SK-MEL-5 (cell line): ENCODE measurements at places on chromosomes 3 and 15.

DNA sequence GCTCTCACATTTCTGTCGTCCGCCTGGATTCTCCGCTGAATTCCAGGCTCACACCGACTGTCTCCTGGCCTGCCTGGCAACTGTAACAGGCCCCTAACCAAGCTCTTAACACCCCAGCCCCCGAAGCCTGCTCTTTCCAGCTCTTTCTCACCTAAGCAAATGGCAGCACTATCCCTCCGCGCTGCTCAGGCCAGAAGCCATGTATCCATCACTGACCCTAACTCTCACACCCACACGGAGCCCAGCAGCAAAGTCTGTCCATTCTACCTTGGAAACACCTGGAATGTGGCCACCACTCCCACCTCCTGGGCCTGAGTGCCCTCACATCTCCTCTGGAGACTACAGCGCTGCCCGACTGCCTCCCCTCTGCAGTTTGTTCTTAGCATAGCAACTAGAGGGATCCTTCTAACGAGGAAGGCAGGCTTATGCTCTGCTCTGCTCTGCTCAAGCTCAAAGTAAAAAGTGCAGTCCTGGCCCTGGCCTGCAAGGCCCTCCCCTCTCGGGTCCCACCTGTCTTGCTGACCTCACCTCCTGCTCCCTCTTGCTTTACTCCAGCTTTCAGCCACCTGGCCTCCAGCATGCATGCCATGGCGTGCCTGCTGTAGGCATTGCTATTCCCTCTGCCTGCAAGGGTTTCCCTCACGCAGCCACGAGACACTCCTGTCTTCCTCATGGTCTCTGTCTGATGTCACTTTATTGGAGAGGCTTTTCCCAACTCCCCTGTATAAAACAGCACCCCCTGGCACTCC is 27.2 kb downstream of the FEM1B start:
- no peak for DNase-seq

DNA sequence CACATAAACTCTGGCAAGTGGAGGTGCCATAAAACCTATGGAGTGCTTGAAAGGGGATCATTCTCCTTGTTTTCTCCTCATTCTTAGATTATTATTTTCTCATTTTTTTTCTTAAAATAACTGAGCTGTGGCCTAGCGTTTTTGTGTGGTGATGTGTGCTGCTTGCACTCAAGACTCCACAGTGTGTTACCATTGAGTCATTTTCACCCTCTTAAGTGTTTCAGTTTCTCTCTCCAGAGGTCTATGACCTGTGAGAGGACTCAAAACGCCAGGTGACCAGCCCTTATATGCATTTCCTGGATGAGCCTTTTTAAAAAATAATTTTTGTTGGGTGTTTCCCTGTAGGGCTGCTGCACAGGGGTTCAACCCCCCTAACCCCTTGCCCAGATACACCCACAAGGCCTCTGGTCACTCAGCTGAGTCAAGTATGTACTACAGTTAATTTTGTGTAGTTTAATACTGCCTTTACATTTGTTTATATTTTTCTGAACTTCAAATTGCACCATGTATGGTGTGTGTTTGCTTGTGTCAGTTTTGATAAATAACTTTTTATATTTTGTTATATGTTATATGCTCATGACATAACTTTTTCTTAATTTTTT is 15.4 kb upstream of the BTLA start:
- DNase-seq = no peak

DNA sequence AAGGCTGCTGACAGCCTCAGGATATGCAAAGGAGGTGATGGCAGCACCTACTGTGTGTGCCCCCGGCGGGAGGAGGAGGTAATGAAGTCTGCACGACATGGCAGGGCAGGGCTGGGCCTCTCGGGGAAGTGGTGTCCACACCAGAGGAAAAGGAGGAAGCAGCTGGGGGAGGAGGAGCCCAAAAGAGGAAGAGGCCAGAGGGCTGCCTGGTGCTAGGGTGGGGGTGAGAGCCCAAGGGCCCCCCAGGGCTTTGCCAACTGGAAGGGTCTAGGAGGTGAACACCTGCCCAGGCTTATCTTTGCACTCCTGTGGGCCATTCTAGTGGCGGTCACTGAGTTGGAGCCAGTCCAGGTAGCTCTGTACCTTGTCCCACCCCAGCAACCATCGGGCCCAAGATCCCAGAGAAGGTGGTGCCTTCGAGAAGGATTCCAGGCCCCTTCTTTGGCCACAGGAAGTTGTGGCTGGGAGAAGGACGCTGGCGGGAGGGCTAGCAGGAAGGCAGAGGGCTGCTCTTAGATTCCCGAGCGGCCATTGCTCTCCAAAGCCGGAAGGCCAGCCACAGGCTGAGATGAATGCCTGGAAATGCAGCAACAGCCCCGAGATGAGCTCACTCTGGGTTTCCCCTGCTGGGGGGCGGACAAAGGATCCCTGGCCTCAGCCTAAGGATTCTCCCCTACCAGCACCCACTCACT is 7.0 kb downstream of the GNAI2 start:
- DNase-seq = no peak

DNA sequence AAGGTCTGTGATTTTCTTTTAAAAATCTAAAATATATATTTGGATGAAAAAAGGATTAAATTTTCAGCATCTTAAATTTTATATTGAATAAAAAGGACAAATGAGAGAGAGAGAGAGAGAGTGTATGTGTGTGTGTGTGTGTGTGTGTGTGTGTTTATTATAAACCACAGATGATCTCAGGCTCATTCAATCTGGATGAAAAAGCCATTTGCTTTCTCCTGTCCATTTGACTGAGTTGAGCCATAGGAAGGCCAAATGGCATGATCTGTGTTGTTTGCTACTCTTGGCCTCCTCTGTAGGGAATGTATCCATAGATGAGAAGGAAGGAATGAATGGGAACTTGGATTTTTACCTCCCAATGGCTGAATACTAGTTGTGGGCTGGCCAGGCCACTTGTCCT is 92.5 kb upstream of the MEX3B start:
- DNase-seq = no peak

DNA sequence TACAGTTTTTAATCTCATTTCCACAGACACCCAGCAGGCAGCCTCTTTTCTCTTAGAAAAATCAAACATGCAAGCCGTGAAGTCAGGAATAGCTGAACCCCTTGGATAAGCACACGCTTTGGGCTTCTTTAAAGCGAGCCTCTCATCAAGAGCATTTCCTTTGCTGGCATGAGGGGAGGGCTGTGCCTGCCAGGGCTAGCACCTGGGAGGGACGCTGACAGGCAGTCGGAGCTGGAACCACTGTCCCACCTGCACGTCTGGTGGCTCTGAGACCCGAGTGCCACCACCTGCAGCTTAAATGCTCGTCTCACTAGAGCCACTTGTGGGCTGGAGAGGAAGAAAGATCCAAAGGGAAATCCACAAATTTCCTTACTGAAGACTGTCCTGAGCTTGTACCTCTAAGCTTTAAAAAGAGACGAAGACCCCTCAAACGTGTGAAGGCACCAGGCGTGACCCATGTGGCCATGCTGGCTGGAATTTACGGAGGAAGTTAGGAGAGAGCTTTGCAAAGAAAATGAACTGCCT is 9.4 kb downstream of the MAP6D1 start:
- no peak for DNase-seq

GRCh38 chr15:89139613-89140499 is 51.6 kb downstream of the ABHD2 start:
- peak; percentile 59 for DNase-seq

- no peak for DNase-seq
Measured at GRCh38 chr3:74033381-74033780, 408.6 kb upstream of the PDZRN3 start.

- DNase-seq = peak; percentile 33
Measured at GRCh38 chr15:88193415-88193814, 63.1 kb downstream of the NTRK3 start.

DNA sequence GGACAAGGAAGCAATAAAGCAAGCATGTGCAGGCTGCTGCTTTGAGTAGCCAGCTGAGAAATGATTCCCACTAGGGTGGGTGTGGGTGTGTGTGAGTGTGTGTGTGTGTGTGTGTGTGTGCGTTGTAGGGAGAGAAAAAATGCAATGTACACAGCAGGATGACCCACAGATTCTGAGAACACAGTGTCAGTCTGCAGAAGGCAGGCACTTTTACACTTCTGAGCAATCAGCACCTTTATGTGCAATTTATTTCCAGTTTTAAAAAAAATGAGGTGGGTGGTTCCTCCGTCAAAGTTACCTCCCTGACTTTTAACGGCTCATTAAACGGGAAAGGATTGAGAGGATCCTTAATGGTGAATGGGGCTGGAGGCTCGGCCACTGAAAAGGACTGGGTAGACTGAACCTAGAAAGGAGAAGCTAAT is 38.5 kb upstream of the LIPC start:
- no peak for DNase-seq

GRCh38 chr3:78988324-78988723 is 779.5 kb downstream of the ROBO1 start:
- peak; percentile 54 for DNase-seq

- DNase-seq = no peak
Measured at GRCh38 chr3:127439621-127440020, 150.9 kb downstream of the TPRA1 start.

GRCh38 chr15:42171122-42171521 is 14.7 kb upstream of the PLA2G4F start:
- no peak for DNase-seq

- DNase-seq = no peak
Measured at GRCh38 chr3:56025326-56025725, 442.9 kb downstream of the ERC2 start.

GRCh38 chr15:23687143-23687470 is at the start of gene NDN:
Gene NDN (minus strand): TSS chr15:23687305. CDS start chr15:23687217, 88 bp downstream.
- peak; percentile 30 for DNase-seq

DNA sequence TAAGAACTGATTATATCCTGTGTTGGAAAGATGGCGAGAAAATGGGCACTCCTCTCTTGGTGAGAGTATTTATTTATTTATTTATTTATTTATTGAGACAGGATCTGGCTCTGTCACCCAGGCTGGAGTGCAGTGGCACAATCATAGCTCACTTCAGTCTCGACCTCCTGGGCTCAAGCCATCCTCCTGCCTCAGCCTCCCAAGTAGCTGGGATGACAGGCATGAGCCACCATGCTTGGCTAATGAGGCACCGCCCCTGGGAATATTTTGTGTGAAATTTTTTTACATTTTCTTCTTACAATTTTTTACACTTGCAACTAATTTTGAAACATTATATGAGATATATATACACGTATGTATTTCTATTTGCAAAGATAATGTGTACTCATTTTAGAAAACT is 150.5 kb upstream of the PRR20G start:
- DNase-seq = no peak

- DNase-seq = no peak
Measured at GRCh38 chr15:85974348-85974705, 105.3 kb upstream of the AGBL1 start.

- no peak for DNase-seq
Measured at GRCh38 chr3:151501171-151501922, 40.5 kb upstream of the IGSF10 start.

- no peak for DNase-seq
Measured at GRCh38 chr3:114333180-114333922, 39.5 kb downstream of the TIGIT start.

GRCh38 chr15:61151791-61152190 is 77.3 kb downstream of the RORA start:
- DNase-seq = no peak

- DNase-seq = no peak
Measured at GRCh38 chr3:71127052-71127831, 456.3 kb downstream of the FOXP1 start.

GRCh38 chr15:101114166-101114565 is 137.7 kb downstream of the CHSY1 start:
- DNase-seq = no peak

DNA sequence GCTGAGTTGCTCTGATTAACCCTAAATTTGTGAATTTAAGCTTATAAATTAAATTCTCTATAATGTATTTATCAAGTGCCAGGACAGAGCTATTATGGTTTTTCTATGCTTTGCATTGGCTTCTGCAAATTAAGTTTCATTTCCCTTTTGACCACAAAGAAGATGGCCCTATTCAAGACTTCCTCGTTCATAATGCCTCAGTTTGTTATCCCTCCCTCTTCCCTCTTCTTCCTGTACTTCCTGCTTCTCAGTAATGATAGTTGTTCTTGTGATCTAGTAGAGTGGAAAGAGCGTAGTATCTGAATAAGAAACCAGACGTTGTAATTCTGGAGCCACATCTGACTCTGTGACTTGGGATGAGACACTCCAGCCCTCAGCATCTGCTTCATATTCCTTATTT is 118.7 kb downstream of the CACNA1D start:
- no peak for DNase-seq

DNA sequence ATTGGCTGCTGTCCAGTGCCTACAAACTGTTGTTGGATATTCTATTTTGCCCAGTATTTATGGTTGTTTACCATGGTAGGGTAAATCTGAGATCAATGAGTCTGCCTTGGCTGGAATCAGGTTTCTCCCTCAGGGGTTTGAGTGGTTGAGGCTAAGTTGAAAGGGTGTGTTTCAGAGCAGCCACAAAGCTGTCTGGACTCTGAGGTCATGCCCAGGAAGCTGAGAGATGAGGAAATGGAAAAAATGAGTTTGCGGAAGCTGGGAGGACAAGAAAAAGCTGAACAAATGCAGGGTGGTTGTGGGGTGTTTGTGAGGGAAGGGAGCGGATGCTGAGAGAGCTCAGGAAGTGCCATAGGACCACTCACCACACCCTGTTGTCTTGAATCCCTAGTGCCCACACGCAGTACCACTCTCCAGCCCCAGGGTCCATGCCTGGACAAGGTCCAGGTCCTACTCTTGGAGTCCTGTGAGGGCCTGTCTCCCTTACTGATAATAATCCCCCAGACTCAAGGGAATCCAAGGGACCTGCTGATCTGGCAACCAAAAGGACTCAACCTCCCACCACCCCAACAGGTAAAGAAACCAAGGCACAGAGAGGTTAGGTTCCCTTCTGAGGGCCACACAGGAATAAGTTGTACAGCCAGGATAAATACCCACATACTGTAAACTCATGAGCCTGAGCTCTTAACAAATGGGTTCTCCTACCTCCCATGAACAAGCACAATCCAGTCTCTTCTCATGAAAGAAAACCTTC is 81.6 kb downstream of the PPCDC start:
- peak; percentile 57 for DNase-seq
